ENCODE measurements at places on chromosomes 6 and 20. TPM values are rescaled to one million over a fixed set of nuclear protein-coding genes. Genes with fewer than 3 reads are reported as not detected.
A peak's percentile ranks its signal among the peaks of the same experiment; 100 is the strongest.

GZF1 gene
- total RNA-seq = 16.2 TPM

GRCh38 chr6:5167501-5167900 is 82.4 kb downstream of the PPP1R3G start:
- no peak for DNase-seq

- DNase-seq = peak; percentile 74
Measured at GRCh38 chr20:39112178-39112743, 150.1 kb downstream of the DHX35 start.

DNA sequence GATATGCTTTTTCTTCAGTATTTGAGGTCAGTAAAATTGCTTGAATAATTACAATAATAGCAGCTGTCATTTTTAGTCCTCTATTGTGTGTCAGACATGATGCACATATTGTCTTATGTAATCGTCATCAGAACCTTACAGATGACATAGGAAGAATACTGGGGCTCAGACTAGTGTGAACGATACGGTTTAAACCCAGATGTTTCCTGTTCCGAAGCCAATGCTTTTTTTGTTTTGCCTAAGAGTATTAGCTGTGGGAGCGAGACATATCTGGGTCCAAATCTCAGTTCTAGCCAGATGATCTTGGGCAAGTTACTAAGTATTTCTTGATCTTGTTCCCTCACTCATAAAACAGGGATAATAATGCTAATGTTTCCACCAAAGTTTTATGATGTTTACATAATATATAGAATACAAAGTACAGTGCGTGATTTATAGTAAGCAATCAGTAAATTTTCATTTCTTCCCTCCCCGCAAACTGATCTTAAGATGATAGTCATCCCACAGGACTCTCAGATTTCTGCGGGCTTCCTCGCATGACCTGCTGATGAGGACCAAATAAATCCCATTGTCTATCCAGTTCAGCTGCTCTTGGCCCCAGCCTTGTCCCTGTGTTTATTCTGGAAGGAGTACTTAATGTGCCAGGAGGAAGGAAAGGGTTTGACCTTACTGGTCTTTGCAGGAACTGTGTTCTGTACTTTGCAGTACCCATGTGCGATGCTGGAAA is 98.2 kb downstream of the CAP2 start:
- DNase-seq = peak; percentile 35

SIRPA gene
- 7.0 TPM for total RNA-seq

TTLL9 gene
- not detected for total RNA-seq

TPBG gene
- 68.2 TPM for total RNA-seq

DNA sequence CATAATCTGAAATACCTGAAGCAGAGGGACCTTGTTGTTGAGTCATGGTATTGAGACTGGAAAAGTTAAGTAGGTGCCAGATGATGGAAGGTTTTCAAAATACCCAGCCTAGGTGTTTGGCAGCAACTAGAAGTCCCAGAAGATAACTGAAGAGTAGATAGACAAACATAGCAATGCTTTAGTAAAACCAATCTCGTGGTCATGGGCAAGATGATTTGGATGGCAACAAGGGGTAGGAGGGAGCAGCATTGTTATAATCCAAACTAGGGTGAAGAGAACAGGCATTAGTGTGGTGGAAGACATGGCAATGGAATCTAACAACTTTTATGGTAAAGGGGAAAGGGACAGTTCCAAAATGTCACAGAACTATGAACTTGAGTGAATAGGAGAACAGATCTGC is 2.3 kb downstream of the FILIP1 start:
- DNase-seq = no peak

DNA sequence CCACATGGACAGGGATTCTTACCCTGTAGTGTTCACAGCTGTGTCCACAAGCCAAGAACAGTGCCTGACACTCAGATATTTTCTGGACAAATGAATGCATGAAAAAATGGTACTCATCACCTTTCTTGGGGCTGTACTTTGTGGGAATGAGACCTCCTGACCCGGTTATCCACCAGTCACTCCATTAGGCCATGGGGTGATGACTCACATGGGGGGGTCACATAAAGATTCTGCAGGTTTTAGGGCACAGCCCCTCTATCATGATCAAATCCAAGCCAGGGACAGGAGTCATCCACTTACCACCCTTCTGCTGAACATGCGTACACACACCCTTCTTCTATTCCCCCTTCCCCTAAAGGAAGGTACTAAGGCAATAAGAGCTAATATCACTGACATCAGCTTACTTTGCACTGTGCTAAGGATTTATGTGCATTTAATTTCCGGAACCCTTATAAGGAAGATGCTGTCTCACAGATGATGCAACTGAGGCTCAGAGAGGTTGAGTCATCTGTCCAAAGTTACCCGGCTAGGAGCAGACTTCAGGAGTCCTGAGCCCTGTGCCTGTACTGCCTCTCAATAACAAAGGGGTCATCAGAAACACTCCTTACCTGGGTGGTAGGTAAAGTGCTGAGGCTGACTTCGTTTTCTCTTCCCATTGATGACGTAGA is 107.8 kb downstream of the NFATC2 start:
- DNase-seq = peak; percentile 83

GRCh38 chr6:7742223-7742785 is 16.4 kb downstream of the BMP6 start:
- DNase-seq = no peak

C20orf204 gene
- total RNA-seq = 1.7 TPM

GRCh38 chr6:139856562-139856961 is 482.1 kb upstream of the CITED2 start:
- no peak for DNase-seq

SIRPG gene
- total RNA-seq = 3.1 TPM

- no peak for DNase-seq
Measured at GRCh38 chr6:41271901-41272395, 14.5 kb downstream of the TREM1 start.

DNA sequence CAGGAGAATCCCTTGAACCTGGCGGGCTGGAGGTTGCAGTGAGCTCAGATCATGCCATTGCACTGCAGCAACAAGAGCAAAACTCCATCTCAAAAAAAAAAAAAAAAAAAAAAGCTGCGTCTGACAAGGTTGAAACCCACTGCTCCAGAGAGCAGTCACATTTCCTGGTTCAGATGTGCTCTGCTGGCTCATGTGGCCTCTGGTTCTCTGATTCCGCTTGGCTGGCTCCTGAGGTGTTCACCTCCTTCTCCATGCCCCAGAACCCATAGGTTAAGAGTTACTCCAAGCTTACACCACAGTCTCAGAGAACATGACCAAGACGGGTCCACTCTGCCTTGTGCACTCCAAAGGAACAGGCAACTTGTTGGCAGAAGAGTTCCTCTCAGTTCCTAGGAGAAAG is 8.8 kb upstream of the CNR1 start:
- no peak for DNase-seq

DNA sequence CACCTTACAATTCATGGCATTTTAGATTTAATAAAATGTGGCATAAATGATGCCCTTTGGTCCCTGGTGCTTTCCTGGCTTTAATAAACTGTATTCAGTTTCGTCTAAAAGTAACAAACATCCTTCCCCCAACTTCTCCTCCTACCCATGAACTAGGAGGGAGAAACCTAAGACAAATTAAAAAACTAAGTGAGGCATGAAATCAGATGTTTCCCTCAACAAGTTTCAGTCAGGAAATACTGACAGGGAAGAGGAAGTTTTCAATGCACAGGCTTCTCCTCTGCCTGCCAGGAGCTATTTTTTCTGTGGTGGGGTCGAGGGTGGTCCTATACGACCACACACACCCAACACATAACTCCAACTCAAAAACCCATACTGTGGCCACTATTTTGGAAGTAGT is 10.0 kb downstream of the HBS1L start:
- no peak for DNase-seq

GRCh38 chr6:136405420-136406029 is 115.9 kb upstream of the BCLAF1 start:
- no peak for DNase-seq

ZSWIM1 gene
- 20.4 TPM for total RNA-seq

BPIFA1 gene
- not detected for total RNA-seq

DNA sequence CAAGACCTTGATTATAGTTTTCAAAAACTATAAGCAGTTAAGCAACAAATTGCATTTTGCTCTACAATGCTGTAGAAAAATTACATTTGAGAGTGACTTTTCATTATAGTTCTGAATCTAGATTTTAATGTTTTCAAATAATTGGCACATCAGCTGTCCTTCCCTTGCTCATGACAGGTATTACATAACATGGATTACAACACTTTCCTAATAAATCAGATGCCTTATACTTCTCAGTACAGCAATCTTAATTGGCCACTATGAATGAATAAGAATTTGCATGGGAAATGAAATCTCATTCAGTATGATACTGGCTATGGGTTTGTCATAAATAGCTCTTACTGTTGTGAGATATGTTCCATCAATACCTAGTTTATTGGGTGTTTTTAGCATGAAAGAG is 29.9 kb downstream of the HSF2 start:
- no peak for DNase-seq

- no peak for DNase-seq
Measured at GRCh38 chr20:48824830-48825565, 2.8 kb downstream of the PREX1 start.

- DNase-seq = no peak
Measured at GRCh38 chr6:97508646-97509045, 225.6 kb upstream of the MMS22L start.

DNA sequence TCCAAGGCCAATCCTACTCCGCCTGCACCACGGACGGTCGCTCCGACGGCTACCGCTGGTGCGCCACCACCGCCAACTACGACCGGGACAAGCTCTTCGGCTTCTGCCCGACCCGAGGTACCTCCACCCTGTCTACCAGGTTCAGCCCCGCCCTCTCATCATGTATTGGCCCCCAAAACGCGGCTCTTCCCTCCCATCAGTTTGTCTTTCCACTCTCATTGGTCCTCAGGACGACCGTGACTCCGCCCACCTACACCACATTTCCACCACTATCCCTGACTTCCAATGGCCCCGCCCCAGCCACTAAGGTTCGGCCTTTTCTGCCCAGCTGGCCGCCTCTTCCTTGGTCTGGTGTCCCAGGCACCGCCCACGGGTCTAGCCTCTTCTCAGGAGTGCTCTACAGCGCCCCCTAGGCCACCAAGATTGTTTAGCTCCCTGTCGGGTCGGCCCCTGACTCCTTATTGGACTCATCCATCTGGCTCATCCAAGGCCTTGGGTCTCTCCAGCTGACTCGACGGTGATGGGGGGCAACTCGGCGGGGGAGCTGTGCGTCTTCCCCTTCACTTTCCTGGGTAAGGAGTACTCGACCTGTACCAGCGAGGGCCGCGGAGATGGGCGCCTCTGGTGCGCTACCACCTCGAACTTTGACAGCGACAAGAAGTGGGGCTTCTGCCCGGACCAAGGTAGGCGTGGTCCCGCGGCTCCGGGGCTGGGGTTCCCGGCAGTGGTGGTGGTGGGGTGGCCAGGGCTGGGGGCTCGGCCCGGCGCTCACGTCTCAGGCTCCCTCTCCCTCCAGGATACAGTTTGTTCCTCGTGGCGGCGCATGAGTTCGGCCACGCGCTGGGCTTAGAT is 3.1 kb downstream of the MMP9 start:
- DNase-seq = peak; percentile 63

DDRGK1 gene
- 43.5 TPM for total RNA-seq

GRCh38 chr6:40852779-40853373 is 186.1 kb downstream of the UNC5CL start:
- DNase-seq = peak; percentile 37

RREB1 gene
- 6.0 TPM for total RNA-seq

CD83 gene
- 14.9 TPM for total RNA-seq

TTBK1 gene
- total RNA-seq = not detected

DNA sequence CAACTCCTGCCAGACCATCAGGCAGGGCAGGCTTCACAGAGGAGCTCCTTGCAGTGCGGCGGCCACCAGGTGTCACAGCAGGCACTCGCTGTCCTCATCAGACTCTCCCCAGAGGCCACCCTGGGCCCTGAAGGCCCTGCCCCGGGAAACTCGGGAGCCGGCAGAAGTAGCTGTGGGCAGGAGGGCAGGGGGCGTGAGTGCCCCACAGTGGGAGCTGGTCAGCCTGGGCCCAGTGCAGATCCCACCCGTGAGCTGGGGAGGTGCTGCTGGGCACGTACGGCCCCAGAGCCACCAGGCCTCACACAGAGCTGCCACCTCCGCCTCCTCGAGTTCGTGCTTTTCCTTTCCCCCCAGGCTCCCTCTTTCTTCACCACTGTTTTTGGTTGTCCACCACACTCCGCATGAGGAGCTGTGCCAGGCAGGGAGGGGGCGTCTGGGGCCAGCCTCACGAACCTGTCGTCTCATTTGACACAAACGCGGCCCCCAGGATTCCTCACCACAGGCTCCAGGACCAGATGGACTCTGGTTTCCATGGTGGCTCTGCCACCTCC is 33.8 kb downstream of the FRMD1 start:
- no peak for DNase-seq

DNA sequence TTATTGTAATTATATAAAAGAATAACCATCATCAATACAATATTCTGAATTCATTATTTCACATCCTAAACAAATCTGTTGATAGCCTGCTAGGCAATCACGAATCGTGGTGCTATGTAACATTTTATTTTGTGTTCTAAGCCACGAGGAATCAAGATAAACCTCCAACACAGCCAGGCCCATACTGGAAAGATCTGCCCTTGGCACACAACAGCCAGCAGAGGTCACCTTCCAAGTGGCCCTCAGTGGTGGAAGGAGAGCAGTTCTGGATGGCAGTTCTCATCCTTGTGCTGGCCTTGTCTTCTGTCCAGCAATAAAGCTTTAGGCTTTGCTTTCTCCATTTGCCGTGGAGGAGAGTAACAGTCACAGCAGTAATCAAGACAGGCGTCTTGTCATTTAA is 13.2 kb downstream of the ZNF831 start:
- no peak for DNase-seq

TMC2 gene
- total RNA-seq = not detected

DNA sequence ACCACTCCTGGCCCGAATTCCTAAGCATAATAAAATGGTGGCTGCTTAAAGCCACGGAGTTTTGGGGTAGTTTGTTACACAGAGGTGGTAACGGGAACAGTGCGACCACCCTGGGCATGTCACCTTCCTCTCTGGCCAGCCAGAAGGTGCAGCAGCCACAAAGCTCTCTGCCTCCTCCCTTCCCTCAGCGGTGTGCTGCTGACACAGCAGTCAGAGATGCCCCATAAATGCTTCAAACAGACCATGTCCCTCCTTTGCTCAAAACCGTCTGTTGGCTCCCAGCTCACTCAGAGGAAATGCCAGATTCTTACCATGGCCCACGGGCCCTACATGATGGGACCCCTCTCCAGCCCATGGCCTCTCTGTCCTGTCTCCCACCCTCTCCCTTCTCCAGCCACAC is 12.1 kb upstream of the TCF15 start:
- no peak for DNase-seq

GRCh38 chr6:54255886-54256285 is 52.4 kb upstream of the TINAG start:
- DNase-seq = no peak

DNA sequence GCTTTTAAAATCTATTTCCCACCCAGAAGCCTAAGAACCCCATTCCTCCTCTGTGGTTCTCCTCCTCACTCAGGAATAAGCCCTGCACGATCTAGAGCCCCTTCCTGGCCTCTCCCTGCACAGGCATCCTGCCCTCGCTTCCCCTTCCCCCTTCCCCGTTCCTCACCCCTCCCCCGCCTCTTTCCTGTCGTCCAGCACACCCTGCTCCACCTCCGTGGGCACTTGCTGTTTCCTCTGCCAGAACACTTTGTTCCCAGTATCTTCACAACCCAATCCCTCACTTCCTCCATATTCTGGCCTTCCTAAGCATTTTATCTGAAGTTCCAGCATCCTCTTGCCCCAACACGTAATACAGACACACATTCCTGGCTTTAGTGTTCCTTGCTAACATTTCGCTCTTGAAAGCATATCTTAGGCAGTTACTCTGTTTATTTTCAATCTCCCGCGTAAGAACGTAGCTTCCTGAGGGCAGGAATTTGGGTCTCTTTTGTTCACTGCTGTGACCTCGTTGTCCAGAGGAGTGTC is 20.2 kb upstream of the SLC22A2 start:
- no peak for DNase-seq
